ENCODE measurements at places on chromosomes 1 and 21.

DNA sequence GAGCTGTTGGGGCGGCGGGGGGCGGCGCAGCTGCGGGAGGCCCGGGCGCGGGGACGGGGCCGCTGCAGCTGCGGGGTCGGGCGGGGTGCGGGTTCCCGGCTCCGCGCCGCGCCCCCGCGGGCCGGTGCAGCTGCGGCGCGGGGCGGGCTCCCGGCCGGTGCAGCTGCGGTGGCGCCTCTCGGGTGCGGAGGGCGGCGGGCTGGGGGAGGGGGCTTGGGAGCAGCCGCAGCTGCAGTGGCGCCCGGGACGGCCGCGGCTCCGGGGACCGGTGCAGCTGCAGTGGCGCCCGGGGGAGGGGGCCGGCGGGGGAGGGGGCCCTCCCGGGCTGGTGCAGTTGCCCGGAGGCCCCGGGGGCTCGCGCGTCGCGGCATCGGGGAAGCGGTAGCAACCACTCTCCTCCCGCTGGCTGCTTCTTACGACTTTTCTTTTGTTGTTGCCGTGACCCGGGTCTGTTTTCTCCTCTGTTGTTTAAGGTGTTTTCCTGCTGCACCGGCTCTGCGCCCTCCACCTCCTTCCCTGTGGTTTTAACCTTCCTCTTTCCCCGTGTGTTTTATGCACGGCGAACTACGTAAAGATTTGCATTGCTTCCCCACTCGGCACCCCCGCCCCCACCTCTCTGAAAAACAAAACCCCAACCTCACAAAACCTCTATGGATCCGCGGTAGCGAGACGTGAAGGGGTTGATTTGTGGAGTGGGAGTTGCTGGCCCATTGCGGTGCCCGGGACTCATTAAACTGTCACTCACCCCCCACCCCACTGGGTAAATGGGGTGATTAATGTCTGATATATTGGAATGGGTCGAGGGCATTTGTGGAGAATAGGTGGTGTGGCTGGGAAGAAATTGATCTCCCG is 1.7 kb upstream of the ZBTB18 start:
- peak; percentile 73 for DNase-seq

DNA sequence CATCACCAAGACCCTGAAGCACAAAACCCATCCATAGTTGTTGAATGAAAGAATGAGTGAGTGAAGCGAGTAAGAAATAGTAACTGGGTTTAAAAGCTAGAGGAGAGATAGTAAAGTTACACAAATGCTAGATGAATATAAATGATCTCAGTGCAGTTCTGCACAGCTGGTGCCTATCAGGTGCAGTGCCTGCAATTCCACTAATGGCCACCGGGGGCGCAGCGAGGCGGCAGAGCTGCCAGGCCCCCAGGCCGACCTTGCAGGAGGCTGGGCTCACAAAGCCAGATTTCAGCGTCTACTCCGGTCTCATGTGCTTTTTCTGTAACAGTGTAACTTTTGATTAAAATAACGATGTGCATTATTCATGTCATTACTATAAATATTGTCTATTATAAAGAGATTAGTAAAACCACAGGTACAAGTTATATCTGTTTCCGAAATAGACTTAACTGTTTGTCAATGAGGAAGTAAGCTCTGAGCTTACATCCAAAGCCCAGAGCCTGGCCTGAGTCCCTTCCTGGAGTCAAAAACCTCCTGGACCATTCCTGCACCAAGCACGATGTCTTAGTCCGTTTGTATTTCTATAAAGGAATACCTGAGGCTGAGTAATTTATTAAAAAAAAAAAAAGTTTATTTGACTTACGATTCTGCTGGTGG is 477.6 kb downstream of the NPHP4 start:
- DNase-seq, result peak; percentile 12

DNA sequence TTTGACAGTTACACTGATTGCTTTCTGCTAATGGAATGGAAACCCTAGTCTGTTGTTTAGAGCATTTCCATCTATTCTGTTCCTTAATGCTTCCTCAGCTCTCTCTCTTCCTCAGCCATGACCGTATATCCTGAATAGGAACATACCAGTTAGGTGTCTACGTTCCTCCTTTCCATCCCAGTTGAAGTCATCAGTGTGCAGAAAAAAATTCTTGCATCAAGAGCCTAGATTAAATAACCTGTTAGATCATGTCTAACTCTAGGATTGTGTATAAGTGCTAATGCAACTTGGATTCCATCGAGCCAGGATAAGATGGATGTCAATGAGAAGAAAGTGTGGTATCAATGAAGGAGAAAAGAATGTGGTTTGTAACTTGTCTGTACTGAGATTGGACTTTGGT is 18.7 kb downstream of the UBAP2L start:
- DNase-seq, result no peak

- DNase-seq, result no peak
These were observed 9.8 kb downstream of the TRAPPC3 start for GRCh38 chr1:36139521-36139920.

- DNase-seq, result no peak
These were observed 14.0 kb downstream of the ATP5PO start for GRCh38 chr21:33901412-33902288.

GRCh38 chr1:110245876-110246620 is 35.9 kb downstream of the KCNC4 start:
- no peak for DNase-seq

DNA sequence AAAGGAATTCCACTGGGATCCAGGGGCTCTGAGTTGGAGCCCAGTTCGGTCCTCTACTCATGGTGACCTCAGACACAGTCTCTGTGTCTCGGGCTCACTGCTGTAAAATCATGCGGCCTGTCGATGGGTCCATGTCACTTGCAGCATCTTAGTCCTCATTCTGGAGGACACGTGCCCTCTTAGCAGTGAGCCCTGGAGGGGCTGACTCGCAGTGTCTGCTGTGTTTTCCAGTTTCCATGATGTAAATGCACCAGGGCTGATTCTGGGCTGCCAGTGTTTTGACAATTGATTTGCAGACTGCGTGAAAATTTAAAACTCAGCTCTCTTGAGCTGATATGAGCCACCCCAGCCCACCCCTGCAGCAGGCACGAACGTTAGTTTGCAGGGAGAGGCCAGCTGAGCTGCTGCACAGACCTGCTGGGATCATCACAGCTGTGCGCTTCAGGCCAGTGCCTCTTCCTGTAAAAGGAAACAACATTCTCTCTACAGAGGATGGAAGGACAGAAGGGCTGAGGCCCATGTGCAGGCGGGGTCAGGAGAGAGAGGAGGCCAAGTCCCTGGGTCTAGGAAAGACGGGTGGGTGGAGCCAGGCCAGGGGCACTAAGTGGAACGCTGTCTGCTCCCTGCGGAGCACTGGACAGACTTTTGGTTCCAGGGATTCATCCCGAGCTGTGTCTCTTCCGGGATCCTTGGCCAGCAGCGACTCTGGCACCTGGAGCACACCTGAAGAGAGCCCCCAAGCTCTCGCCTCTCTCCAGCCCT is 42.6 kb downstream of the RSPH1 start:
- DNase-seq, result no peak

DNA sequence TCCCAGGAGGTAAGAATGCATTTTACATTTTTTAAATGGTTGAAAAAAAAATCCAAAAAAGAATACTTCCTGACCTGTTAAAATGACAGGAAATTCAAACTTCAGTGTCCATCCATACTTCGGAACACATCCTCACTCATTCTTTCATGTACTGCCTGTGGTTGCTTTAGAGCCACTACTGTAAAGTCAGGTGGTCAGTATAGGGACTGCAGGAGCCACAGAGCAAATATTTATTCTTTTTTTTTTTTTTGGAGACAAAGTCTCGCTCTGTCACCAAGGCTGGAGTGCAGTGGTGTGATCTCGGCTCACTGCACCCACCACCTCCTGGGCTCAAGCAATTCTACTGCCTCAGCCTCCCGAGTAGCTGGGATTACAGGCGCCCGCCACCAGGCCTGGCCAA is 124.7 kb downstream of the CLIC6 start:
- no peak for DNase-seq

DNA sequence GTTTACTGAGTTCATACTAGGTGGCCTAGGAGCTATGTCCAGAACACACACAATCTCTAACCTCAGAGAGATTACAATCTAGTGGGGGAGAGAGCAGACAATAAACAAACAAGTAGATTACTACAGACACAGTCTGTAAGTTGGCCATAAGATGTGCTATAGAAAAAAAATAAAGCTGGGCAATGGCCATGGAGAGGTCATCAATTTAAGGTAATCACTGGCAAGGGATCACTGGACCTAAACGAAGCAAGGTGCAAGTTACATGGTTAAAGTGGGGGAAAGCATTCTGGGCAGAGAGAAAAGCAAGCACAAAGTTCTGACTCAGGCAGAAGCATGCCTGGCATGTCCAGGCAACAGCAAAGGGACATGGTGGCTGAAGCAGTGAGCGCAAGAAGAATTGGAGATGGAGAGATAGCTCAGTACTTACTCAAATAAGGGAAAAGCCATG is 147.0 kb downstream of the RERE start:
- DNase-seq, result no peak

GRCh38 chr1:86775395-86775794 is 71.0 kb downstream of the SH3GLB1 start:
- no peak for DNase-seq

DNA sequence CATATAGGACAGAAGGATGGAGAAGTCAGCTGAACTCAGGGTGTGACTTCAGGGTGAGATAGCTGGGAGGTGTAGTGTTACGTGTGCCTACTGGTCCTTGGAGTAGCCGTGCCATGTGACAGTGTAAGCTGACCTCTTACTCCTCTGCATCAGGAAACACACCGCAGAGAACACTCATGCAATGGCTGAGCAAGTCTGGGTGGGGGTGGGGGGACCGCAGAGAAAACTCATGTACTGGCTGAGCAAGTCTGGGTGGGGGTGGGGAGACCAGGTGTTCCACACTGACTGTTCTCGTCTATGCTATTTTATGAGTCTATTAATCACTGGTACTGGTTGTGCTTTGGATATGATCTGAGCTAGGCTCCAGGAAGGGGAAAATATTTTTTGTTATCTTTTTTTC is 233.1 kb downstream of the PAPPA2 start:
- DNase-seq, result no peak

GRCh38 chr1:31762726-31763670 is 1.1 kb downstream of the ADGRB2 start:
- peak; percentile 70 for DNase-seq

- DNase-seq, result peak; percentile 11
These were observed 829 bp downstream of the PEA15 start for GRCh38 chr1:160206036-160206389.
